G401 (cell line): ENCODE measurements at places on chromosomes 16 and 17.

DNA sequence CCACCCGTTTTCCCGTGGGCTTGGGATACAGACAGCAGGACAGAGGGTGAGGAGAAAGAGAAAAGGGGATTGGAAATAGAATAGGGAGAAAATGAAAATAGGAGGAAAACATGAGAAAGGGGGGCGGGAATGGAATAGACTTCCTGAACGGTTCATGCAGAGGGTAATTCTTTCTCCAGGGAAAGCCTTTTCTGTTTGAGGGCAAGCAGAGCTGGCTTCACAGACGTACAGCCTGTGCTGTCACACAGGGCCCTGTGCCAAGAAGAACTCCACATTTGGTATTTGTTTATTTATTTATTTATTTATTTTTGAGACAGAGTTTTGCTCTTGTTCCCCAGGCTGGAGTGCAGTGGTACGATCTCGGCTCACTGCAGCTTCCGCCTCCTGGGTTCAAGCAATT, 12.0 kb downstream of the MILR1 start:
- DNase-seq: no peak

- no peak for DNase-seq
Observed at GRCh38 chr16:8568231-8568617, 22.1 kb downstream of the TMEM114 start.

DNA sequence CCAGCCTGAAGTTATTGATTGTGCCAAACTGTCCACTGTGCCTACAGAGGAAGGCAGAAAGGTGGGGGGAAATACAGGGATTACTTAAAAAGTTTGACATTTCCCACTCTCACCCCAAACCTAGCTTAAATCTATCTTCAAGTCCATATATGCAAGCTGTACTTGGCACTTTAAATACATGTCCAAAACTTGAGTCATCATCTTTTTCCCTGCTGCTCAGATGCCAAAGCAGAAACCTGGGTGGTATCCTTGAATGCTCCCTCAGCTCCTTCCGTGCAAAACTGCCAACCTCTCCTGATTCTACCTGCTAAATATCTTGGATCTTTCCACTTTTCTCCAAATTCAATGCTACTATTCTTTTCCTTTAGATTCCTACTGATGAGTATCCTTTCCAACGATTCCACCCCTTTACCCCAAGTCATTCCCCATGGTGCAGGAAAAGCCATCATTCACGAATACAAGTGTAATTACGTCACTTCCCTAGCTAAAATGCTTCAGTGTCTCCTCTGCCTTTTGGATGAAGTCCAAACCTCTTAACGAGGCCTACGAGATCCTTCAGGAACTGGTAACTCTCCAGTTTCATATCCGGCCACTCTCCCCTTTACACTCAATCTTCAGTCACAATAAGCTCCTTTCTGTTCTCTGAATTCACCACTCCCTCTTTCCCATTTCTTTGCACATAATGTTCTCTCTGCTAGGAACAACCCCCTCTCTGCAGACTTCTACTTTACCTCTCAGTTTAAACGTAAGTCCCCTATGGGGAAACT, 9.3 kb downstream of the BECN1 start:
- no peak for DNase-seq

- DNase-seq: no peak
Observed at GRCh38 chr16:53730693-53731092, 26.7 kb downstream of the FTO start.

DNA sequence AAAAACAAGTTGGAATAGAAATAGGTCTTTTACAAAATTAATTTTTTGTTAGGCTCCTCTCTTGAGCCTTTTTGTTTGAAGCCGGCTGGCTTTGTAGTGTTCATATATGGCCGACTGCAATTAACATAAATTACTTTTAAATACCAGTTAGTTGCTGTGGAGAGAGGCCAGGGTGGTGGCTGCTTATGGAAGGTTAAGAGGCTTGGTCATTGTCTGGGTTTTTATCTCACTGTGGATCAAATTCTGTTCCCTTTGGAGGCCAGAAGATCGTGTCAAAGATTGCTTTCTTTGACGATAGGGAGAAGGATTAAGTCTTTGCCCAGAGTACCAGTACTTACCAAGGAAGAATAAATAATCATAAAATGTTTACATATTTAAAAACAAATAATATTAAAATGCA, 39.9 kb downstream of the MSI2 start:
- DNase-seq: no peak

DNA sequence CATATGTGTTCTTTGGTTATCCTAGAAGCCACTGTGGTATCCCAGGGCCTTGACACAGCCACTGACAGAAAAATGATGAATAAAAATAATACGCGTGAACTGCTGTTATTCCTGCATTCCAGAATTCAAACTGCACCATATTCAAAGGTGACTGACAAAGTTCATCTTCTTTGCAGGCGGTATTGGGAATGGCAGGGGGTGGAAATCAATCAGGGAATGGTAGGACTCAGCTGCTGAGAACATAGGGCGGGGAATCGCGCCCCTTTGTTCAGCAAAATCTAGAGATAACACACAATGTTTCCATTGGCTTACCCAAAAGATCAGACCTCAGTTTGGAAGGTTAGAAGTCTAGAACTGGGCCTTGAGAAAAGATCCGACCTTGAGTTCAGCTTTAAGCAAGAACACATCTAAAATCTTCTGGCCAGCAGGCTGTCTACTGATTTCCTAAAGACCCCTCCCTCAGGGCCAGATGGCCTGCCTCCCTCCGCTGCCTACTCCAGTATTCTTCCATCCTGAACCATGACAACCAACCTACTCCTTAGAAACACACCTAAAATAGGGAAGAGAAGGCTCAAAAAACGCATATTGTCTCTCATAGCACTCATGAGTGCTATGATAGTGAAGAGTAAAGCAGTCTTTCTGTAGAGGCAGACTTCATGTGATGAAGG, 34.1 kb downstream of the CDK5R1 start:
- DNase-seq: no peak

DNA sequence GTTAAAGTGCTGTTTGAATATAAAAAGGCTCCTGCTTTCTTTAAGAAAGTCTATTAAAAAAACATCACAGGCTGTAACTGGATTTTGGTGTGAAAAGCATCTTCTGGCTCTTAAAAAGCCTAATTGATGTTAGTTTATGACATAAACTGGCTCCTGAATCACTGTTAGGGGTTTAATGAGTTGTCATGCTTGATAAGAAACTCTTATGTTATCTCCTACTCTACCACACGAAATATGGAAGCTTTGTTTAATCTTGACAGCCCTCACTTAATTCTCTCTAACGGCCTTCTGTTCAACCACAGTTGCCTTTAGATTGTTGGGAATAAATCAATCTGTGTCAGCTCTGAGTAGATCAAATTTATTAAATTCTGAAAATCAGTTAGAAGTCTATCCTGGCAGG, 51.5 kb downstream of the CPPED1 start:
- no peak for DNase-seq

GRCh38 chr16:75965504-75966374, 239.4 kb upstream of the CPHXL start:
- DNase-seq: peak; percentile 60

DNA sequence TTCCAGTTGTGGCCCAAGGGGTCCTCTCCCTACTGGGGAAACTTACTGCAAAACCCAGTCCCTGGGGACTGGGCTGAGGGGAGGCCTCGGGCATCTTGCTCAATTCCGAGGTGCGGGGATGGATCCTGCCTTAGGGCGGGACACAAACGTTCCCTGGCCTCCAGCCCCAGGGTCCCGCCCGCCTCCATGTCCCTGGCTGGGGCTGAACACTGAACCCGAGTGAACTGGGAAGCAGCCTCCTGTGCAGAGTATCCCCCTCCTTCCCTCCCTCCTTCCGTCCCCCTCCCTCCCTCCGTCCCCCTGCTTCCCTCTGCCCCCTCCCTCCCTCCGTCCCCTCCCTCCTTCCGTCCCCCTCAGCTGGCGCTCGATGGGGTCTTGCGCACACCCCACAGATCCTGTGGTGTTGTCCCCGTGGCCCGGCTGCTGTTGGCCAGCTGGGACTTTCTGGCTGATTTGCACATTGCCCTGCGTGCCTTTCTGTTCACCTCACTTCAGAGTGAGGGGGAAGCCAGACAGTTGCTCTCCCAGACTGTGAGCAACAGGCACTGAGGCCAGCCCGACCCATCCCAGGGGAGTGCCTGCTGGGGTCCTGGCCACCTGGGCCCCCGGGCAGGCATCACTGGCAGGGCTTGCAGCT, 5.5 kb downstream of the TRAF7 start:
- DNase-seq: no peak

- DNase-seq: no peak
Observed at GRCh38 chr17:50697062-50697461, 10.7 kb downstream of the ANKRD40 start.

DNA sequence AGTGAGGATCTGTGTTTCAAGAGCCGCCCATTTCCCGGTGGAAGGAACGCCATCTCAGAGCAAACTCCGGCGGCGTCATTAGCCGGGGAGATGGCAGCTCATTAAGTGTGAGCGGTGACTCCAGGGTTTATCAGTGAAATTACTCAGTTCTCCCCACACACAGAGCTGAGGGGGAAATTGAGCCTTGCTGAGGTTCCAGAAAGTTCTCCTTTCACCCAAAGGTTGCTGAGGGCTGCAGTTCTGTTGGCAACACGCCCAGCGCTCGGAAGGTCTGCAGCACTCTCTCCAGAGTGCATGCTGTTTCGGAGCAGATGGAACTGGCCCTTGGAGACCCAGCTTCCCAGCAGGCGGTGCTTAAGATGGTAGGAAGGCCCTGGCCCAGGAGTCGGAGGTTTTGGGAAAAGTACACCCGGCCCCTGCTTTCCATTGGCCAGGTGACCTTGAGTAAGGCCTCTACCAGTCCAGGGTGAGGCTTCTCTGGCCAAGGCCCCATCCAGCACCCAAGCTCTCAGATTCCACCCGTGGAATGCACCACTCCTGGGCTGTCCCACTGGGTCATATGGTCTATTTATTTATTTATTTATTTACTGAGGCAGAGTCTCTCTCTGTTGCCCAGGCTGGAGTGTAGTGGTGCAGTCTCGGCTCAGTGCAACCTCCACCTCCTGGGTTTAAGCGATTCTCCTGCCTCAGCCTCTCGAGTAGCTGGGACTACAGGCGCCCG, 167.7 kb upstream of the CIBAR2 start:
- DNase-seq: no peak

DNA sequence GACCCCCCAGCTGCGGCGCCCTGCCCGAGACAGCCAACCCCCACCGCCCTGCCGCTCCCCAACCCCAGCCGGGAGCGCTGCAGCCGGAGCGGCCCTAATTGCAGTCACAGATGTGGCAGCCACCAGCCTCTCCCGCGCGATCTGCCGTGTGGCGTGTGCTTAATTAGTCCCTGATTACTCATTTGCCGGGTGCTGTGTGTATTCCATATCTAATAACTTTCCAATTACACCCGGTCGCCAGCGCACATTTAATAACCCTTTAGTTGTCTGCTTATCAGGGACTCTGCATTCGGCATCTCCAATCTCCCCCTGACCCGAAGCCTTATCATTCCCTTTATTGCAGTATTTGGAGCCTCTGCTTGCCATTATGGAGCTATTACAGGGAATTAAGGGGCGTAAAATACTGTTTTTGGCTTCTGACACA, 236.7 kb upstream of the CIBAR2 start:
- no peak for DNase-seq

- DNase-seq: no peak
Observed at GRCh38 chr16:69688589-69688988, 37.8 kb downstream of the NQO1 start.

GRCh38 chr17:82876602-82877379, 37.0 kb upstream of the ZNF750 start:
- DNase-seq: peak; percentile 97

GRCh38 chr17:47872651-47873161, 21.7 kb upstream of the SP6 start:
- DNase-seq: no peak

DNA sequence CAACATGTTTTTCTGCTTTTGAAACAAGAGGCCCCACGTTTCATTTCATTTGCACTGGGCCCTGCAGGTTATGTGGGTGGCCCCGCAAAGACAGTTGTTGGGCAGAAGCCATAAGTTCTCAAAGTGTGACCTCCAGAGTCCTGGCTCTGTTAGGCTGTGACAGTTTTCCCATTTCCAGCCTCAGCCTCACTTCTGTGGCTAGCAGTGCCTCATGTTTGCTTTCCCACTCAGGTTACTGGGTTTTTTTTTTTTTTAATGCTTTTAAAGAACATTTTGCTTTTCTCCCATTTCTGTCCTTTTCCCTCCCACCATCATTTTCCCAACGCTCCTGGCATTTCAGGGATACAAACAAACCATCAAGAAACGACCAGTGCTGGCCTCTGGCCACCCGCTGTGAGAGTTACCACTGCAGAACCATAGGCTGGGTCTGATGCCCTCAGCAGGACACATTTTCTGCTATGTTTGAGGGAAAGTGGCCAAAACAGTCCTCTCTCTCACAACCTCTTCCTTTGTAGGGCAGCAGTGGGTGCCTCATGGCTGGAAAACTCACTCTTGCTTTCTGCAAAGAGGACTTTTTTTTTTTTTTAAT, 159.0 kb upstream of the MPHOSPH6 start:
- DNase-seq: no peak

DNA sequence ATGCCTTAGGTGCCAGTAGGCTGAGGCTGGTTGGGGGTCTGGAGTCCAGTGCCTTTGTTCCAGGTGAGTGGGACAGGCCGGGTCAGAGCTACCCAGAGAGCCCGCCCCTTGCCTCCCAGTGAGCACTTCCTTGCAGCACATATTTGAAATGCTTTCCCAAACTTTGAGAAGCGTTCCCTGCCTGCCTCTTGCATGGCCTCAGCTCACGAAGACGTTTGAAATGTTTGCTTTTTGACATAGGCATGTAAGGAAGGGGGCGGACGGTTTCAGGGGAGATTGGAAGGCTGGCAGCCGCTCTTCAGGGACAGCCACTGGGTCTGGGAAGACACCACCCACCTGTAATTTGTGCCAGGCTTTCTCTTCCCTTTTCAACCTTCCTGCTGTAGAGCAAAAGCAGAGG, 5.1 kb upstream of the FOXL1 start:
- DNase-seq: no peak

DNA sequence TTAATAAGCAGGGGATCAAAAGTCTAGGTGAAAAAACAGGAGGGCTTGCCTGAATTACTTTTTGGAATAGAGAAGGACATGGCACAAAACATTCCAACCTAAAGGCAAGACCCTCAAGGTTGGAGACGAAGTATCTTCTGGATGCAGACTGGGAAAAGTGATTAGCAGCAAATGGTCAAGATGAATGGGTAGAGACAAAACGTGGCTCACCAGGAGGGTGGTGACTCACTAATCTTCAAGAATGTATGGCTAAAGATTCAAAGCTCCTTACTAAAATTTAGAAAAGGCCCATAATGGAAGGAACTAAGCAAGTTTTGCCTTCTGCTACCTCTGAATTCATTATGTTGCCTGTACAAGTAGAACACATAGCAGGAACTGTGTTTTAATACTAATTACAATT, 469.5 kb upstream of the RBFOX1 start:
- no peak for DNase-seq

- no peak for DNase-seq
Observed at GRCh38 chr16:63822818-63823217, 1299.0 kb downstream of the CDH11 start.

GRCh38 chr16:12455287-12455798, 348.3 kb downstream of the CPPED1 start:
- DNase-seq: no peak

- DNase-seq: no peak
Observed at GRCh38 chr17:48472411-48473281, 42.6 kb upstream of the SKAP1 start.

GRCh38 chr16:89233678-89234490, 16.4 kb downstream of the ZNF778 start:
- no peak for DNase-seq

- DNase-seq: peak; percentile 87
Observed at GRCh38 chr16:74296432-74297144, at the start of gene PSMD7. Gene PSMD7, plus strand, starts transcription at chr16:74296814. Its CDS starts 101 bp downstream, at chr16:74296915.

GRCh38 chr16:57722651-57723050, 12.9 kb upstream of the KATNB1 start:
- no peak for DNase-seq

GRCh38 chr17:58577696-58578095, 63.3 kb upstream of the MTMR4 start:
- DNase-seq: peak; percentile 67
